ENCODE measurements at places on chromosomes 16 and 17.

GRCh38 chr17:63116967-63117830, 151.2 kb downstream of the TANC2 start:
- DNase-seq, result peak; percentile 58

- no peak for DNase-seq
Observed at GRCh38 chr17:6501359-6501758, 55.0 kb downstream of the PITPNM3 start.

GRCh38 chr16:14070555-14070876, 603 bp upstream of the MRTFB start:
- DNase-seq, result no peak

DNA sequence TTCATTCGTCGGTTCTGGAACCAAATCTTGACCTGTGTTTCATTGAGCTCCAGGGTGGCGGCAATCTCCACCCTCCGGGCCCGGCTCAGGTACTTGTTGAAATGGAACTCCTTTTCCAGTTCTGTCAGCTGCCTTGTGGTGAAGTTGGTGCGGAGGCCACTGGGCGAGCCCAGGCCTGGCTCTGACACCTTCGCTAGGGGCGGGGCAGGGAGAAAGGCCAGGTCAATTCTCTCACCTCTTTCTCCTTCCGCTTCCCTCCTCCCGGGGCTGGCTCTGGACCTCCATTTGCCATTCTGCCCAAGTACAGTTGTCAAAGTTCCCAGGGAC, 1.2 kb downstream of the HOXB1 start:
- no peak for DNase-seq

DNA sequence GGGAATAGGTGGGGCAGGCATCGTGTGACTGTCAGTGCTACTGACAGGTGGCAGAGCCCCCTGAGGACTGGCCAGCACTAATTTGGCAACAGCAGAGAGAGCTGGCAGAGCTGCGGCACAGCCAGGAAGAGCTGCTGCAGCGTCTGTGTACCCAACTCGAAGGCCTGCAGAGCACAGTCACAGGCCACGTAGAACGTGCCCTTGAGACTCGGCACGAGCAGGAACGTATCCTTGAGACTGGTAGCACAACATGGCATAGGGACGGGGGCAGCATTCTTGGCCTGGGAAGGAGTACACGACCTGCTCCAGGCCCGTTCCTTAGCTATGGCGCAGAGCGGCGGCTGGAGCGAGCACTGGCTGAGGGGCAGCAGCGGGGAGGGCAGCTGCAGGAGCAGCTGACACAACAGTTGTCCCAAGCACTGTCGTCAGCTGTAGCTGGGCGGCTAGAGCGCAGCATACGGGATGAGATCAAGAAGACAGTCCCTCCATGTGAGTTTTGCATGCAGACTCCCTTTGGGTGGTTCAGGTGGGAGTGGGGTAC, 3.0 kb upstream of the NRN1L start:
- DNase-seq, result no peak

DNA sequence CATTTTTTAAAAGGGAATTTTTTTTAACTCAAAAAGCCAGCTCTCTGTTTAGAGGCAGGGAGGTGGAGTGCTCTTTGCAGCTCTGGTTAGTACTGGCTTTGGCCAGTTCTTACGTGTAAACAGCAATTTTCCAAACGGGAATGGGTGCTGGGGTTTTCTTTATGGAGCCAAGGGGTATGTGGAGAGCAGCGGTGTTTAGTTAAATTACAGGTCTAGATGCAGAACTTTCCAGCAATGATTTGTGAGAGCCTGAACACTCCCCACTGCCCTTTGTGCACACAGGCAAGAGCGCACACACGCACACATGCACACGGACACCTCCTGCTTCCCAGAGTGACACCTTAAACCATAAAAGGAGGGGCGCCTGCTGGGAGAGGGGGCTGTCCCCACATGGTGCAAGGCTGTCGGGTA, 140.2 kb downstream of the MSI2 start:
- no peak for DNase-seq

- no peak for DNase-seq
Observed at GRCh38 chr17:2708585-2709182, 2.9 kb downstream of the CLUH start.

- DNase-seq, result no peak
Observed at GRCh38 chr17:32927201-32927723, 691 bp upstream of the TMEM98 start.

DNA sequence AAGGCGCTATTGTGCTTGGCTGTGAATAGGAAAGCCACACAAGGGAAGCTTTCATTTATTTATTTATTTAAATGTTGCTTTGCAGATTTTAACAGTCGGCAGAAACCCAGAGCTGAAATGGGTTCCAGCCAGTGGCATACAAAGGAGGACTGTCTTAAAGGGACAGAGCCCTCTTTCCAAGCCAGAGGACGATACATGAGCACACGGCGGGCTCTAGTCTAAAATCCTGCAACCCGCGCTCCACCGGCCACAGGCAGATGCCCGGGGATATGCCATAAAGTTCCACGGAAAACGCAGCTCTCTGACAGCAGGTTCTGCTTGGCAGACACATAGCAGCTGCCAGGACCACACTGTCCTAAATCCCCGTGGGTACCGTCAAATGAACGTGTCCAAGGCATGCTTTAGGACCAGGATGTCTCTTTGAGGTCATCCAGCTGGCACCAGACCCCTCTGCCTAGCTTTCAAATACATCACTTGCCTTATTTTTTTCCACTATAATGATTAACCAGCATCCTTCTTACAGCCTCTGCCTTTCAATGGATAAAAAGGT, 64.6 kb downstream of the CYTH1 start:
- DNase-seq, result peak; percentile 53
